Stimulated activated CD4-positive, alpha-beta T cell treated with anti-CD3 and anti-CD28 coated beads, Interleukin-2, amount 100 ng/mL, for 48 hours (primary cell): ENCODE measurements at places on chromosomes 5 and 9.

DNA sequence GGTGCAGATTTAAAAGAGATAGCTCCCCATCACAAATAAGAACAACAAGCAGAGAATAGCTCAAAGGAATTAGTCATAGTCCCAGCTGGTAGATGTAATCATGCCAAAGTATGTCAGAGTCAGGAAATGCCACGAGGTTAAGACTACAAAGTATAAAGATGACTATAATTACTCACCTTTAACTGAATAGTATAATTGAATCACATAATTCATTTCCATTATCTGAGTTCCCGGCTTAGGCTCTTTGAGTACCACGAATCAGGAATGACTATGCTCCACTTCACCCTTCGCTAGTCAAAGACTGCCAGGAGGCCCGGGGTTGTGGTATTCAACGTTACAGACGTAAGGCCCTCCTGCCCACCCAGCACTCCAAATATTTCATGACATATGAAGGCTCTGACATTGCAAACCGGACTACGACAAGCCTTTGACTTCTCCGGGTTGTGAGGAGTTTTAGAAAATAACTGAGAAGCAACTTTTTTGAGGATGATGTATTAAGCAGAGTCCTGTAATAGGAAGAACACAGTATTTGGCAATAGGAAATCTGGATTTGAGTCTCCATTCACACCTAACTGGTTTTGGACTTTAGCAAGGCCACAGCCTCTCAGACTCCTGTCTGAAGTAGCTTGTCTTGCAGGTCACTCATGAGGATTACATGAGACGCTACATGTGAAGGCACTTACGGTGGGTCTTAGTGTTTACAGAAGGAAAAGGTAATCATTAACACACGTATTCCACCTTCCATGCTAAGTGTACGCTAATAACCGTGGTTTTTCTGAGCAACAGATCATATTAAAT lies 64.6 kb downstream of the ENC1 start:
- DNase-seq, result no peak

DNA sequence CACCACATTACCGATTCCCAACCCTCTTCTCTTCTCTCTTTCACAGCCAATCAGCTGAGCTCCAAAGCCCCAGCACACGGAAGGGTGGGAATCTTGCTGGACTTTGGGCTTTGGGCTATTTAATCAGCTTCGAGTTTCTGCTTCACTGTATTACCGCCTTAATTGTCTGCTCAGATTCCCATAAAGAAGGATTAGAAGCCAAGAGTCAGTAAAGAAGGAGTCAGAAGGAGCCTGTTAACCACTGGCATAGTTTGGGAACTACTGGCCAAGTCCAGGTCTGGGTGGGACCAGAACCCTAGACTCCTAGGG lies 4.4 kb downstream of the SPRY4 start:
- no peak for DNase-seq

GRCh38 chr5:151751091-151751490 lies 7.3 kb downstream of the ATOX1 start:
- no peak for DNase-seq

DNA sequence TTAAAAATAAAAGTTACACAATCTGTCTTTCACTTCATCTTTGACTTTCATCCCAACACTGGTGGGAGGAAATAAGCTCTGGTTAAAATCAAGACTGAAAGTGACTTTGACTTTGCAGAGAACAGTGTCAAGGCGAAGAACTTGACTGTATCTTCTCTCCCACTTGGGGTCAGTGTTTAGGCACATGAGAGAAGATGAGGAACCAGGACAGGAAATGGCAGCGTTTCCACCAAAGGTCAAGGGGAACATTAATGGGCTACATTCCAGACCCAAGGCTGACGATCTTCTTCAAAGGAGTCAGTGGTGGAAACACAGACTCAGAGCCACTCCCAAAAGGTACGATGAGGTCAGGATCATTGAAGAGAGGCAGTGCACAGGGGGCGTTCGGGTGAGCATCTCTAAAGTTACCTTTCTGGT lies 409.5 kb downstream of the ARHGEF28 start:
- no peak for DNase-seq

DNA sequence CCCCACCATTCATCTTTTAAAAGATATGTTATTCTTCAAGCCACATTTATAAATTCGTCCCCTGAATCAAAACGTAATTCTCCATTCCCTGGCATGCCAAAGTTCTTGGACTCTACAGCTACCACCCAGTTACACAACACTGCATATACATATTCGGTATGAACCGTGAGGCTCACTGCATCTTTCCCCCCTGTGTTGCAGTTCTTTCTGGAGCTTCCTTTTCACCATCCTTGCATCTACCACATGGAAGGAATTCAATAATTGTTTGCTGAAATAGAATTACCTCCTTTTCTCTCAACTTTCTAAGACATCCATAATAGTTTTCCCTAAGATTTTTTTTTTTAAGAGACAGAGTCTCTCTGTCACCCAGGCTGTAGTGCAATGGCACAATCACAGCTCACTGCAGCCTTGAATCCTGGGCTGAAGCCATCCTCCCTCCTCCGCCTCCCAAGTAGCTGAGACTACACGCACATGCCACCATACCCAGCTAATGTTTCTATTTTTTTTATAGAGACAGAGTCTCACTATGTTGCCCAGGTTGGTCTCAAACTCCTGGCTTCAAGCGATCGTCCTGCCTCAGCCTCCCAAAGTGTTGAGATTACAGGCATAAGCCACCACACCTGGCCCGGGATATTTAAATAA lies 3.3 kb downstream of the LPAR1 start:
- DNase-seq, result no peak

GRCh38 chr5:173970878-173971650 lies 17.9 kb upstream of the C5orf47 start:
- no peak for DNase-seq
